Fibroblast of skin of left quadriceps (primary cell): ENCODE measurements at places on chromosomes 16 and 17.

- no peak for DNase-seq
These were observed 1461.2 kb upstream of the CDH8 start for GRCh38 chr16:63497408-63497807.

GRCh38 chr16:20023190-20023589 lies 50.5 kb downstream of the GPR139 start:
- no peak for DNase-seq

GRCh38 chr16:57734308-57734924 lies 1.2 kb upstream of the KATNB1 start:
- no peak for DNase-seq

GRCh38 chr17:79657861-79658810 lies 47.3 kb upstream of the RBFOX3 start:
- DNase-seq, result no peak

DNA sequence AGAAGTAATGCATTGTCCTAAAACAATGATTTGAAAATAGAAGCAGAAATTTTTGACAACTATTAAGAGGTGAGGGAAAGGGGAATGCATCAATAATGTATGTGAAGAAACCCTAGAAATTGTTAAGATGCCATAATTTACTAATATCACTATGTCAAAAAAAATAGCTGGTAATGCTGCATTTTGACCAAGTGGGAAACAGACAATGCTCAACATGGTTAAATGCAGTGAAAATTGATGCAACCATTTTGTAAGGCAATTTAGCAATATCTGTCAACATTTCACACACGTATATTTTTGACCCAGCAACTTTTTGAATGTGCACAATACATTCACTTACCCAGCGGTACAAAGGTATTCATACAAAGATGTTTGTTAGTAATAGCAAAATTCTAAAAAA lies 381.6 kb downstream of the CDH11 start:
- DNase-seq, result no peak

DNA sequence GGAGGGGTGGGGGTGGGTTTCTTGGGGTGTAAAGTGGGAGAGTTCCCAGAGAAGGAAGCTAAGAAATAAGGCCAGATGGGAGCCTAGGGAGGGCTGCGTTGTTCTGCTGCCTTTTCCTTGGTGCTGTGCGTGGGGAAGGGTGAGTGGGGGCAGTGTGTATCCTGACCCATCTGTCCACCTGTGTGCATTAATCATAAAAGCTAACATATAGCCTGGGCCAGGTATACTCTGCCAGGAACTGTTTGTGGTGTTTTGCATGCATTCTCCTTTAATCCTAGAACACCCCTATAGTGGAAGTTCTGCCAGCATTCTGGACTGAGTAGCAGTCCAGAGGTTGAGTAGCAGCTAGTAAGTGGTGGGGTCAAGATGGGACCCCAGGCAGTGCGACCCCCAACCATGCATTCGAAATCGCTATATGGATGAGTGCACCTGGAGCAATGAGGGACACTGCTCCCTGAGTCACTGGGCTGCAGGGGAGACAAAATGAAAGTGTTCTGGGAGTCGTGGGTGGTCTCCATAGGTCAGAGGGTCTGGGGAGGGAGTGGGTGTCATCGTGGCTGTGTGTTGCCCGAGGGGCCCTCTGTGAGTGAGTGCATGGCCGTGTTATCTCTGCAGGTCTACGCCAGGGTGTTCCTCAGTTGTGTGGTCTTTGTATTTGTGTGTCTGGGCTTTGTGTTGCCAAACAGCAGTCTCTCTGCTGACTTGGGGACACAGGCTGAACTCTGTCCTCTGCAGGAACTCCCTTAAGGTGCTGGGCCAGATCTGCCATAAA lies 1.3 kb downstream of the ERBB2 start:
- DNase-seq, result no peak

DNA sequence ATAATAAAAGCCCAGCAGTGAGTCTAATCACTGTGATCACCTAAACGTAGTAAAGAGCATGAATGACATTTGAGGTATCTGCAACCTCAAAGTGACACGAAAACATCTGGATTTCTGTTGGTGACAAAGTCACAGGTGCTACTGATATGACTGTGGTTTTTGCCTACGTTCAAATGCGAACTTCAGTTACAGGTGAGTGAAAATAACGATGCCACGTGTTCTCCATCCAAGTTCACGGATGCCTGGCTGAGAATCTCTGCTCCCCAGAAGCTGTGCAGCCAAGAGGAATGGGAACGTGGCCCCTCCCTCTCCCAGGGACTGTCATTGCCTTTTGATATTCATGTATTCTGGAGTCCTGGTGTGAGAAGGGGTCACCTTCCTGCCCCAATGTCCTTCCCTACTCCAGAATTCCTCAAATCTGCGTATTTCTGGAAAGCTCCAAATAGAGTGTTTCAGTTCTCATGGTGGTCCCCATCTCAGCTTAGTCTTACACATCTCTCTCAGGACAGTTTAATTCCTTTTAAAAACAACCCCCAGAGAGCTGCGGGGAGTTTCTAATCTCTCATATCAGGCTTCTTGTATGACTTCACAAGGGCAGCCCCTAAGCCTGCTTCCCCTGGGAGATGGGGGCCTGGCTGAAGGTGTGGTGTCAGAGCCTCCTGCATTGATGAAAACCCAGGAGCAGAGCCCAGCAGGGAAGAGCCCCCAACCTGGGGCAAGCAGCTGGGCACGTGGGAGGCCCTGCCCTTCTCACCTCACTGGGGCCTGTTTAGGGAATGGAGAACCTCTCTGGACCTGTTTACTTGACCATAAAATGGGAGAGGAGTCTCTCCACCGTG lies 25.8 kb downstream of the PIK3R5 start:
- DNase-seq, result no peak

- DNase-seq, result no peak
These were observed 67.2 kb downstream of the PARN start for GRCh38 chr16:14562691-14563491.

GRCh38 chr16:8237452-8237851 lies 352.9 kb downstream of the TMEM114 start:
- DNase-seq, result no peak

DNA sequence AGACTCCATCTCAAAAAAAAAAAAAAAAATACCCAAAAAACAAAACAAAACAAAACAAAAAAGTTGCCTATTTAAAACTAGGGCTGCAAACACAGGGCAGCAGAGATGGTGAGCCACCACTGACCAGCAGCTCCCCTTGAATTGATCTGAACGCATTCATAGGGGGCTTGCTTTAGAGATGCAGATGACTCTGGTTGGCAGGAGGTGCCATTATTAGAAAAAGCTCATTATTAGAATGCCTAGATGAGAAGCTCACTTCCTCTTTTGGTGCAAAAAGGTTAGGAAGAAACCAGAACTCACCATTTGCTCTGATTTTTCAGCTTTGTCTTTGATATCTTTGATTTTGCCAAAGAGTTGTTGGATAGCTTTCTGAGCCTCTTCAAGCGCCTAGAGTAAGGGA lies 53.1 kb downstream of the VPS53 start:
- no peak for DNase-seq

DNA sequence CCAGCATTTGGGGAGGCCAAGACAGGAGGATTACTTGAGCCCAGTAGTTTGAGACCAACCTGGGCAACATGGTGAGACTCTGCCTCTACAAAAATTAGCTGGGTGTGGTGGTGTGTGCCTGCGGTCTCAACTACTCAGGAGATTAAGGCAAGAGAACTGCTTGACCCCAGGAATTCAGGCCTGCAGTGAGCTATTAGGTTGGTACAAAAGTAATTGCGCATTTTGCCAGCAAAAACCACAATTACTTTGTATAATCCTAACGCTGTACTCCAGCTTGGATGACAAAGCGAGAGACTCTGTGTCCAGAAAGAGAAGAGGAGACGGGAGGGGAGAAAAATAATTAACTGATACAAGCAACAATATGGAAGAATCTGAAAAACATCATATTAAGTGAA lies 32.7 kb downstream of the YWHAE start:
- DNase-seq, result no peak
